Omental fat pad (tissue), 4 donors: ENCODE measurements at places on chromosomes 4 and X. TPM values are rescaled to one million over a fixed set of nuclear protein-coding genes. Genes with fewer than 3 reads are reported as not detected.

- no peak for DNase-seq
Observed at GRCh38 chr4:137283737-137284136, 248.6 kb downstream of the PCDH18 start.

BANK1 gene
- 3.2 TPM for total RNA-seq

SATL1 gene
- total RNA-seq = not detected

DNA sequence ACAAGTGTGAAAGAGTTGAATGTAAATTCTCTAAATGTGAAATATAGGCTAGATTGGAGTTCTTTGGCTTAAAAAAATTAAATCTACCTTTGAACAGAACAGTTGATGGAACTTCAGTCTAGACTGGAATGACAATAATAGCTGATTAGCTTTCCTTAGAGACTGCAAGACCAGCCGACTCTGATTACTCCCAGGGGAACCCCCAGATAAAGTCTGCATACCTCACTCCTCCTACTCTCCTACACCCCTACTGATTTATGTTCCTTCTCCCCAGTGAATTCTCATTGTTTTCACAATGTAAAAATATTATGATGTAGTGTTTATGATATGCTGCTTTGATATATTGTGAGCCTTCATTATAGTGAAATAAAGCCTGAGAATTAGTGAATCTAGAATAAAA lies 241.3 kb downstream of the CFAP299 start:
- no peak for DNase-seq

DNA sequence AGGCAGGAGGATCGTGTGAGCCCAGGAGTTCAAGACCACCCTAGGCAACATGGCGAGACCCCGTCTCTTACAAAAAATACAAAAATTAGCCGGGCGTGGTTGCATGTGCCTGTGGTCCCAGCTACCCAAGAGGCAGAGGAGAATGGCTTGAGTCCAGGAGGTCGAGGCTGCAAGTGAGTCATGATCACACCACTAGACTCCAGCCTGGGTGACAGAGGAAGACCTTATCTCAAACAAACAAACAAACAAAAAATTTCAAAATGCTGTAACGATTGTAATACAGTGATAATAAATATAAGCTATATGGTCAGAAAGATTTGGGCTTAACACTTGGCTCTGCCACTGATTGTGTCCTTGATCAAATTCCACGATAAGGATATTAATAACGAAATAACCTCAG lies 24.2 kb downstream of the SLC25A4 start:
- DNase-seq = no peak

- DNase-seq = no peak
Observed at GRCh38 chr4:186709517-186709916, 14.1 kb downstream of the FAT1 start.

VAMP7 gene
- 28.9 TPM for total RNA-seq
